ENCODE measurements at places on chromosomes 6 and 20.

GRCh38 chr6:139055709-139056108, 27.2 kb downstream of the ABRACL start:
- no peak for DNase-seq

DNA sequence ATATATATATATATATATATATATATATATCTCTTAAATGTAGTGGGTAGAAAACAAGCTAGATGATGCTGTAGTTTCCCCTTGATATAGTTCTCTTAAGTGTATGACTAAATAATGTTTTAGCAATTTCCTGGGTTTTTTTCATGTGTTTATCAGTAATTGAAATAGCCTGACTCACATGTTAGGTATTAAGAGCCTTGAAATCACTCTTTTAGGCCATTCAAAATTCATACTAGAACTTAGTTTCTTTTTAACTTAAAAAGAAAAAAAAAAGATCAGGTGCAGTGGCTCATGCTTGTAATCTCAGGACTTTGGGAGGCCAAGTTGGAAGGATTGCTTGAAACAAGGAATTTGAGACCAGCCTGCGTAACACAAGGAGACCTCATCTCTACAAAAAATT, 44.1 kb downstream of the NKX2-4 start:
- no peak for DNase-seq

- no peak for DNase-seq
Measured at GRCh38 chr6:12258591-12259075, 31.5 kb upstream of the EDN1 start.

DNA sequence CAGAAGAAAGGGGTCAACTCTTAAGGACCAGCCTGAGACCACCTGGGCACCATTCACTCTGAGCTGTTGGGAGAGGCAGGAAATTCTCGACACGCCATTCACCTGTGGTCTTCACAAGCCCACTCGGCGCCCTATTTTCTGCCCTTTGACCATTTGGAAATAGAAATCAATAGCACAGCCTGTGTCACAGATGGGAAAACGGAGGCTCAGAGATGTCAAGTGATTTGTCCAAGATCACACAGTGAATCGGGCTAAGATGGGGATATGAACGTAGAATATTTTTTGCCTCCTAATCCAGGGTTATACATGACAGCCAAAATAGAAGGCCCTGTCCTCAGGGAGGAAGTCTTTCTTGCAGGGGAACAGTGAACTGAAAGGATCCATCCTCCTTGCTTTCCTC, 3.0 kb upstream of the APOBEC2 start:
- DNase-seq, result no peak

GRCh38 chr6:118606268-118606667, 45.1 kb downstream of the CEP85L start:
- no peak for DNase-seq

- DNase-seq, result no peak
Measured at GRCh38 chr6:28657381-28657768, 131.7 kb downstream of the GPX5 start.

DNA sequence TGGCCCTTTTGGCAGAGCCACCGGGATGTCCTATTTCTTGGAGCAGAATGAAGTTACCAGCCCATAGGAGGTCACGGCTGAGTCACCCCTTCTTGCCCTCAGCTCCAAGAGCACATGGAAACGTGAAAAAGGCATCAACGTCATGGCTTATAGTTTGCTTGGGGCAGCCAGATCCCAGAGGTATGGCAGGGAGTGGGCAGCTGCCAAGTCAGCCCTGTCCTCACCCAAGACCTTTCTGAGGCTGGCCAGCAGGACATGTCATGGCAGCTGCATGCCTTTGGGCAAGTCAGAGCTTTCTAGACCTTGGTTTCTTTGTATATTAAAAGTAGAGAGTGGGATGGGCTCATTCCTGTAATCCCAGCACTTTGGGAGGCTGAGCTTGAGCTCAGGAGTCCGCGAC, 8.2 kb upstream of the MDFI start:
- no peak for DNase-seq

DNA sequence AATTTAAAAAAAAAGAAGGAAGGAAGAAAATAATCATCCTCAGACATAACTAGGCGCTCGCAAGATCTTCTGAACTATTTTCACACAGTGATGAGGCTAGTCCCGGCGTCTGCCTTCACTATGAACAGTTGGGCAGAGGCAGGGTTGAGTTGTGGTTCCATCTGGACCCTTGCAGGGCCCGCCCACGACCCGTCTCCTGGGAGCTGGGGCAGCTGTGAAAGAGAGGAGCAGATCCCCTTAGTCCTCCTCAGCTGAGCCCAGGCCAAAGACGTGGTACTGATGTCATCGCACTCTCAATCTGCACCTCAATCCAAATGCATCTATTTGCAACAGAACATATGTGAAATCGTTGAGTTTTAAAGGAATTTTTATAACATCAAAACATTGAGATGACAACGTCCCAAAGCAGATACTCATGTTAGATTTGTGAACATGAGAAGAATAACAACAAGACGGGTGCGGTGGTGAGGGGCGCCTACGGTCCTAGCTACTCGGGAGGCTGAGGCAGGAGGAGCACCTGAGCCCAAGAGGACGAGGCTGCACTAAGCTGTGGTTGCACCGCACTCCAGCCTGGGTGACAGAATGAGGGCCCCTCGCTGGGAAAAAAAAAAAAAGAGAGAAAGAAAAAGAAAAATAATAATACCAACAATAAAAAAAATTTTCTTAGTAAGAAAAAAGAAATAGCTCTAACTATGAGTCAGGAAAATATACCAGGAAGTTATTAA, 15.3 kb downstream of the TCFL5 start:
- no peak for DNase-seq

DNA sequence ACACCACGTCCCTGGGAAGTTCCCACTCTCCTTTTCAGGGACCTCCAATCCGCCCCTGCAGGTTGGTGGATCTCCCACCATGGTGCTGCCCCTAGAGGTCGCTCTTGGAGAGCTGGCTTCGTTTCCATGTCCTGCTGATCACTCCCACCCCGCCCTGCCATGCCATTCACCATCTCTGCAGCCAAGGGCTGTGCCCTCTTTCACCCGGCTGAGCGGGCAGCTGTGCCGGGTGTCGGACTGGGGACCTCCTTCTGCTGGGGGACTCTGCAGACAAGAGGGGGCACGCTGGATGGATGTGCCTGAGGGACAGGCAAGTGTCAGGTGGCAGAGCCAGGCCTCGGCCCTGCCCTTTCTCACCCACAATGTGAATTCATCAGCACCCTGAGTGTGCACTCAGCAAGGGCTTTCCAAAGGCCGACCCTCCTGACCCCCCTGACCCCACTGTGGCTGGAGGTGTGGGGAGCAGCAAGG, 347.0 kb downstream of the CDH4 start:
- no peak for DNase-seq

DNA sequence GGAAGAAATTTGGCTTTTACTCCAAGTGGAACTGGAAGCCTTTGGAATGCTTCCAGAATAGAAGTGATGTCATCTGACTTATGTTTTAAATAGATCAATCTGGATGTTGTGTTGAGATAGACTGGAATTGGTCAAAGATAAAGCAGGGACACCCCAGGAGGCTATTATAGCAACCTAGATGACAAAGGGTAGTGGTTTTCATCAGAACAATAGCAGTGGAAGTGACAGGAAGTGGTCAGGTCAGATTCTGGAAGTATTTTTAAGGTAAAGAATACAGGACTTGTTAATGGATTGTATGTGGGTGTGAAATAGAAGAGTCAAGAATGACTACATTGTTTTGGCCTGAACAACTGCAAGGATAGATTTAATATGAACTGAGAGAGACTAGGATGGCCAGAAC, 191.4 kb downstream of the ADGRB3 start:
- DNase-seq, result no peak

- no peak for DNase-seq
Measured at GRCh38 chr6:50096296-50096695, 46.6 kb upstream of the DEFB112 start.

DNA sequence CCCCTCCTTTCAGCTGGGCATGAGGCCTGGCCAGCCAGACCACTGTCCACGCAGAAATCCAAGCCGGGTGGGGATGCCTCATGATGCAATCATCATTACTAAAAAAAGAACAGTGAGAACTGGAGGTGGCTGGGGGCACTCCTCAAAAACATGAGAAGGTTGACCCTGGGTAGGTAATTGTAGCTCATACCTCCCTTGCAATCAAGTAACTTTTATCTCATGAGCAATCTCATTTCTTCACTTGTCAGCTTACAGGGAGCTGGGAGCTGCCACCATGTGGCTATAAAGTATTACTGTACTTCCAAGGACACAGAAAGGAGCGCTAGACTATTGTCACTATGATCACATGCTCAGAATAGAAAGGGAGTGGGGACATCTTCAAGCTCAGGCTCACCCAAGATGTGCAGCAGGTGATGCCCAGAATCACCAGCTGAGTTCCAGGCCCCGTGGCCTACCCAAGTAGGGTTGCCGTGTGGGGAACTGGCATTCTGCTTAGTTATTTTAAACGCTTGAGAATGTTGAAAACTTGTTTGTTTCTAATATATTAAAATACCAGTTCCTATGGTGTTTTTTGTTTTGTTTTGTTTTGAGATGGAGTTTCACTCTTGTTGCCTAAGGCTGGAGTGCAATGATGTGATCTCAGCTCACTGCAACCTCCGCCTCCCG, 3.0 kb upstream of the CDH26 start:
- DNase-seq, result peak; percentile 23

DNA sequence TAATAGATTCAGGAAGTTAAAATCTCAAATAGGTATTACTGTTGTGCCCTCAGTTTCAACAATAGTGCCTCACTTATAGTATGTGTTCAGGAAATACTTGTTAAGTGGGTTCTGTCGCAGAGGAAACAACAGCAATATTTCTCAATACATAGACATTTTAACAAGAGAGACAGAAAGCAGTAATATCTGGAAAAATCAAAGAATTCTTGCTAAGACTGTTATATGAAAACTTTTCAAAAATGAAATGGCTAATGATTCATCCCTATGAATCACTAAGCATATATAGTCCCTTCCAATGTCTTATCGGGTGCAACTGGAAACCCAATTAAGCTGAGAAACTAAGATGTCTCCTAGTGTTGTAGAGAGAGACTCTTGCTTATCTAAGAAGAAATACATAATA, 668.9 kb downstream of the TFAP2A start:
- no peak for DNase-seq

DNA sequence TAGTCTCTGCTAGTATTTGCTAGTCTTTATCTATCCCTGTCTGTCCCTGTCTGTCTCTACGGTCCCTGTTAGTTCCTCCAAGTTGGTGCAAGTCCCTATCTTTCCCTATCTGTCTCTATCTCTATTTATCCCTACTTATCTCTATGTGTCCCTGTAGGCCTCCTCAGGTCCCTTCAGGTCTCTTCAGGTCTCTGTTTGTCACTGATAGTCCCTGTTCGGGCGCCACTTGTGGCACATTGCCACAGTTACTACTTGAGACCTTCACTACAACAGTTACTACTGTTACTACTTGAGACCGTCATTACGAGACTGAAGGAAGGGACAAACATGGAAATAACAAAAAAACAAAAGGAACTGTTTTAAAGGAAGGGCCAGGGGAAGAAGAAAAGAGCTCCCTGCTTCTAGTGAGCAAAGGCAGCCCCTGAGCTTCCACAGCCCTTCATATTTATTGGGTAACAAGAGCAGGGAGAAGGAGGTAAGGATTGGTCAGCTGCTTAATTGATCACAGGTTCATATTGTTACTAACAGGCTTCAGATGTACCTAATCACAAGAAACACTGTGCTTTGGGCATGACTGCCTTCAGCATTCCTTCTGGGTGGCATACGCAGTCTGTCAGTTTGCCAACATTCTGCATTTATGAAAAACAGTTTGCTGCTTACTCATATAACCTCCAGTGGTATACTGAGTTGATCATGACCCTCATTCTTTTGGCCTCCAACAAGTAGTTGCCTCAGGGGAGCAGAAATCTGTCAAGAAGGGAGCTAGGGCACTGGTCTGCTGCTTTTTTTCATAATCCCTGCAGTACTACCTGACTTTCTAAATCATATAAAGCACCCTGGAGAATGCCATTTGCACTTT, 8.4 kb downstream of the EPB41L2 start:
- DNase-seq, result no peak

DNA sequence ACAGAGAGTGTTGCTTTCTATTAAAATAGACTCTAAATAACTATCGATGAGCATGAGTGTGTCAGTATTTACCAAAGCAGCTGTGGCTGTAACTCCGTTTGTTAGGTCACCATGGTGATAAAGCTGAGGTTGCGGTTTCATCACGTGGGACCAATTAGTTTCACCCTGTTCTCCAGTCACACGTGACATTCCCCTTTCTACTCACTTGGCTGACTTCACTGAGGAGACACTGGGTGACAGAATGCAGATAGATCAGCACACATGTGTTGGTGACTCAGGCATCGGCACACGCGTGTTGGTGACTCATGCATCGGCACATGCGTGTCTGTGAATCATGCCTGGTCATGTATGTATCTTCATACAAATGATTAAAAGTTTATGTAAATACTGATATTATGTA, 285.4 kb downstream of the THBS2 start:
- DNase-seq, result no peak

GRCh38 chr6:75230484-75231325, 12.9 kb downstream of the COX7A2 start:
- no peak for DNase-seq

DNA sequence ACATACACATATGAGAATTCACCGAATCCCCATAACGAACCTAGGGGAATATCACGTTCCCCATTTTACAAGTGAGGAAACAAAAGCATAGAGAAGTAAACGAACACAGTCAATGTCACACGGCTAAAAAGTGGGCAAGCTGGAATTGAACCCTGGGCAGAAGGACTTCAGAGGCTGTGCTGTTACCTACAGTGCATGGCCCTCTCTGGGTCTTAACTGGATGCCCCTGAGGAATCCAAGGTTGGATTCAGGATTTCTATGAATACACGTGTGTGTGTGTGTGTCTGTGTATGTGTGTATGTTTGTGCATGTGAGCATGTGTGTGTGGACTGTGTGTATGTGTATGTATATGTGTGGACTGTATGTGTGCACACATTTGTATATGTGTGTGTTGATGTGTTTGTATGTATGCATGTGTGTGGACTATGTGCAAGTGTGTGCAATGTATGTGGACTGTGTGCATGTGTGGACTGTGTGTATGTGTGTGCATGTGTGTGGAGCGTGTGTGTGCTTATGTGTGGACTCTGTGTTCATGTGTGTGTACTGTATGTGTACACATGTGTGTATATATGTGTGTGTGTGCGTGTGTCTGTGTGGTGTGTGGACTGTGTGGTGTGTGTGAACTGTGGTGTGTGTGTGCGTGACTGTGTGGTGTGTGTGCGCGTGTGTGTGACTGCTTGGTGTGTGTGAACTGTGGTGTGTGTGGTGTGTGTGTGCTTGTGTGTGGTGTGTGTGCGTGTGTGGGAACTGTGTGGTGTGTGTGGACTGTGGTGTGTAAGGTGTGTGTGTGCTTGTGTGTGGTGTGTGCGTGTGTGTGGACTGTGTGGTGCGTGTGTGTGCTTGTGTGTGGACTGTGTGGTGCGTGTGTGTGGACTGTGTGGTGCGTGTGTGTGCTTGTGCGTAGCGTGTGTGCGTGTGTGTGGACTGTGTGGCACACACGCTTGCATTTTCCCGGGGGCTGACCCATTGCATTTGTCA, 49.0 kb downstream of the HNF4A start:
- DNase-seq, result no peak

GRCh38 chr6:5141046-5141445, 55.9 kb downstream of the PPP1R3G start:
- no peak for DNase-seq

All from activated naive CD4-positive, alpha-beta T cell treated with anti-CD3 and anti-CD28 coated beads, Interleukin-2, amount 10 ng/mL, durations not matched to agents 7 days and 5 days (primary cell).